Effector memory CD8-positive, alpha-beta T cell (primary cell): ENCODE measurements at places on chromosomes 2 and 18.

DNA sequence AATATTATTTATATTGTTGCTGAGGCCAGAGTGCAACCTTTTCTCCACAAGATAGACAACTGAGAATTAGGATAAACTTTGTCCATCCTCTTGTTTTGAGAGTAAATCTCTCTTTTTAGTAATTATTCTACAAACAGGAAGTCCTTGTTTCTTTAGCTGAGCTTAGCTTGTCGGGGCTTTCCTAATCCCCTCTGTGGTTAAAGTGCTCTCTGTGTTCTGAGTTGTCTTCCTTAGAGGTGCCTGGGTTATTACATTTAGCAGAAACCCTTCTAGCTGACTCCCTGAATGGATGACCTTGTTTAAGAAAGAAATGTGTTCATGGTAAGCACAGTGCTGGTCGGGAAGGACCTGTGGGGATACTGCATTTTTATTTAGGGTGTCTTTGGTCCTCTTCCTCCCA lies 12.7 kb downstream of the USP39 start:
- no peak for DNase-seq

- no peak for DNase-seq
These were observed 51.0 kb downstream of the LDLRAD4 start for GRCh38 chr18:13269521-13270011.

- DNase-seq: no peak
These were observed at the start of gene RAB31 for GRCh38 chr18:9708057-9708433. TSS of gene RAB31 (plus strand) at chr18:9708301. CDS start at chr18:9708406, 105 bp downstream.

DNA sequence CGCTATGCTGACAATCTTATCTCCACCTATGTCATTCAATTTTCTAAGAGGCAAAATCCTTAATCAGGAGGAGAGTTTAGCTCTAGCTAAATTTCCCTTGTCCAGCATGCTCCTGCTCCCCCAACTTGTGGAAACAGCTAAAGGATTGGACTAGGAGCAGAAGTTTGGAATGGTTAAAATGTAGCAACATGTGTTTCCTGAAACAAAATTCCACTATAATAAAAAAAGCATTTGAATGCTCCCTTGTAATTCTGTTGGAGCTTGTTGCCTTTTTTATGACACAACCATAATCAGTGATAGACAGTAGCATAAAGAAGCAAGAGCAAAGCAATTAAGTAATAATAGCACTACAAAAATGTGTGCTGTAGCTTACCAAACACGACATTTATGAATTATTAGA lies 6.9 kb downstream of the ACTR3 start:
- DNase-seq: no peak

- DNase-seq: no peak
These were observed 17.6 kb downstream of the PMAIP1 start for GRCh38 chr18:59917422-59917821.

GRCh38 chr2:232421189-232421785 lies 14.6 kb downstream of the ALPG start:
- no peak for DNase-seq

- no peak for DNase-seq
These were observed 59.4 kb downstream of the CERS6 start for GRCh38 chr2:168515502-168515901.

- DNase-seq: no peak
These were observed 15.8 kb upstream of the RTTN start for GRCh38 chr18:70221156-70221914.

DNA sequence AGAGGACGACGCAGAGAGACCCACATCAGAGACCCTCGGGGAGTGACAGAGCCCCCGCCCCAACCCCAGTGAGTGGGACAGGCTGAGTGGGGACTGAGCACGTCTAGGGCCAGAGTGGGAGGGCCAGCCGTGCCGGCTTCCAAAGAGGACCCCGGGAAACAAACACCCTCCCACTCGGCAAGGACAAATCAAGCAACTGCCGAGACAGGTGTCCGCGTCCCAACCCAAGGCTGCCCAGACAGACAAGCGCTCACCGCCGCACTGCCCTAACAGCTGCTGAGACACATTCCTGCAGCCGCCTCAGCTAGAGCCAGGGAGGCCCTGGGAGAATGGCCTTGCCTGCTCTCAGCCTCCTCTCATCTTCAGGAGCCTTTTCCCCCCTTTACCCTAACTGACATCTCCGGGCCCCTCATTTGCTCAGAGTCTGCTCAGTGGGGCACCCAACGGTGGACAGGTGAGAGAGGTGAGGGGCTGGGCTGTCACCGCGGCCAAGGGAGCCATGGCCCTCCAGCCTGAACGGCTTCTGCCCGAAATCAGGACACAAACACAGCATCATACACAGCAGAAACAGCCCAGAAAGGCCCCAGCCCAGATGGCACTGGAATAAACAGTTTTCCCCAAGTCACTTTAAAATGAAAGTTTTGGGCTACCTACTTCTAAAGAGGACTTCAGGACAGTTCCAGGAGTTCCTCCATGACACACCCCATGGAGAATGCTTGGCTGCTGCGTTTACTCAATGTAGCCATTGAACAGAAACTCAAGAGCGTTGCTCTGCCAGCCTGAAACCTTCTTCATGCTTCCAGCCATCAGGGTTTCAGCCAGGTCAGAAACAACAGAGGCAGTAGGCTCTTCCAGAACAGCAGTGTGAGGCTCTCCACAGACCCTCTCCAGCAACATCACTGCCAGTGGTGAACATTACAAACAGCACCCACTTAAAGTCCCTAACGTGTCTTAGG lies 23.6 kb downstream of the SLC66A2 start:
- no peak for DNase-seq
